ENCODE measurements at places on chromosomes 4 and X. TPM values are rescaled to one million over a fixed set of nuclear protein-coding genes. Genes with fewer than 3 reads are reported as not detected.

The CT45A1 gene
- not detected for total RNA-seq

The FAM9C gene
- not detected for total RNA-seq

DNA sequence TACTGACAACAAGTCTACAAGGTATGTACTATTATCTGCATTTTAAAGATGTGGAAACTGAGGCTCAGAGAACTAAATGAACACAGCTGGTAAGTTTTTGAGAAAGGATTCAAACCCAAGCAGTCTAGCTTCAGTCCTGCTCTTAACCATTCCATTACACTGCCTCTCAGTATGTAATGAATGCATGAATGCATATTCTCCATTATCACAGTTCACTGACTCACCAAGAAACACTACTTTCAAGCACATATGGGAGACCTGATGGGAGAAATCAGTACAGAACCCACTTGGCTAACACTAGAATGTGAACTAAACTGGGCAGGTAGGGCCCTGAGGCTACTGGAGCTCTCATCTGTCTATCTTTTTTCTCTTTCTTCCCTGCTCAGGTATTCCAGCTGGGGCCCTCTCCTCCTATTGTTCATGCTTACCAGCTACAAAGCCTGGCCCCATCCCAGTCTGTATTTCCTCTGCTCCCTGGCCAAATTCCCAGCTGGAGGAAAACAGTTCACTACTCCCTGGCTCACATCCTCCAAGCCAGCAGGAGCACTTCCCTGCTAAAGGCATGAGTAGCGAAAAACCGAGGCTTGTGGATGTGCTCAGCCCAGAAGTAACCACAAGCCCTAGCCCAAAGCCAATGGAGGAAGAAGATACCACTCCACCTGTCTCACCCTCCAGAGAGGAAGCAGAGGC lies 178.2 kb upstream of the ARHGEF9 start:
- no peak for DNase-seq

DNA sequence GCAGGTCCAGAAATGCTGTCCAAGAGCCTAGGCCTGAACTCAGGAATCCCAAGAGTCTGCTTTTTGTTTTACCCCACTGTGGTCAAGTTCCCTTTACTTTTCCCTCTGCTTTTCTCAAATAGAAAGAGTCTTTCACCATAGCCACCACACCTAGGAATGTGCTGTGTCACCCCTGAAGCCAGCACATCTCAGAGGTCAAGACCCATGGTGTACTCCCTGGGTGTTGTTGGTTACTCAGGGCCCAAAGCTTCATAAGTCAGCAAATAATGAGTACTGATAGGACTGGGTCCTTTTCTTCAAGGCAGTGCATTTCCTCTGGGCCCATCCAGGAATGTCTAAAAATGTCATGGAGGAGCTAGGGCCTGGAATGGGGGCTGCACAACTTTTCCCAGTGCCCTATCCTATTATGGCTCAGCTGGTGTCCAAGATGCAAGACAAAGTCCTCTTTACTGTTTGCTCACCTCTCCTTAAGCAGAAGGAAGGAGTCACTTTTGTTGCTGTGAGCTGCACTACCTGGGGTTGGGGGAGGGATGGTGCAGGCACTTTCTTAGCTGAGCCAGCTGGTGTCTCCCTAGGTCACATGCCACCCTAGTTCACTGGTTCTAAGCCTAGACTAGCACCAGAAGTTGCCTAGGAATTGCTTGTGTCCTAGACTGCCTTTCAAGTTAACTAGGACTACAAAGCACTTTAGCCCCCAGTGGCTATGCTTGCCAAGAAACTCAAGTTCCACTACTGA lies 62.4 kb upstream of the RXFP1 start:
- DNase-seq: no peak

GRCh38 chr4:100799761-100800539 lies 282.1 kb upstream of the EMCN start:
- no peak for DNase-seq

The TLR2 gene
- not detected for total RNA-seq

The TMSB15A gene
- total RNA-seq: not detected

The FGFBP2 gene
- not detected for total RNA-seq

GRCh38 chr4:119559044-119559647 lies 69.5 kb downstream of the PDE5A start:
- DNase-seq: peak; percentile 41

DNA sequence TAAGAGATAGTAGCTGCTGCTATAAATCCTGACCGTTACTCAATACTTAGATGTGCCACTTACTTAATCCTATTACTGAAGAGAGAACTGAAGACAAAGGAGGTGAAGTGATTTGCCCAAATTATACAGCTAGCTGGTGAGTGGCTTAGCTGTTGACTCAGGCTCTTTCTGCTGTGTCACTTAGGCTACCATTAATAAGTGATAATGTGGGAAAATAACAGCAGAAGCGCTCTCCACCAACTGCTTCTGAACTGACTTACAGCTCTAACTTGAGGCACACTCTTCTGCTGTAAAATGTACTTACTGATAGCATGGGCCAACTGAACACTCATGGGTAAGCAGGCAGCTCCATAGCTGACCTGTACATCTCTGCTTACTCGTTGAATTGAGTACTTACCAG lies 7.5 kb upstream of the KLHL5 start:
- no peak for DNase-seq

DNA sequence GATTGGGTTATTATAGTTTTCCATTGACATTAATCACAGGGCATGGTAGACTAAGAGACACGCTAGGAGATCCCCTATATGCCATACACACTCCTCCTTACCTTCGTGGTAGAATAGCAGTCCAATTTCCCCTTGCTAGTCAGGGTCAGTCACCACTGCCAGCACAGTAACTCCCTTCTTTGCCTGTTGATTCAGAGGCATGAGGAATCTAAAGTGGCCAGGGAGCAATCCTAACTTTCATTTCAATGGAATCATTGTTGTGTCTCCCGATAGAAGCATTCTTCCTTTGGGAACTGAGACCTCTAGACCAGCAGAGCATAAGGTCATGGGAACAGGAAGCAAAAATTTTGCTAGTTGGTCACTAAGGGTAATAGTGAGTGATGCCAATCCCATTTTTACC lies 51.1 kb downstream of the COL25A1 start:
- DNase-seq: no peak

DNA sequence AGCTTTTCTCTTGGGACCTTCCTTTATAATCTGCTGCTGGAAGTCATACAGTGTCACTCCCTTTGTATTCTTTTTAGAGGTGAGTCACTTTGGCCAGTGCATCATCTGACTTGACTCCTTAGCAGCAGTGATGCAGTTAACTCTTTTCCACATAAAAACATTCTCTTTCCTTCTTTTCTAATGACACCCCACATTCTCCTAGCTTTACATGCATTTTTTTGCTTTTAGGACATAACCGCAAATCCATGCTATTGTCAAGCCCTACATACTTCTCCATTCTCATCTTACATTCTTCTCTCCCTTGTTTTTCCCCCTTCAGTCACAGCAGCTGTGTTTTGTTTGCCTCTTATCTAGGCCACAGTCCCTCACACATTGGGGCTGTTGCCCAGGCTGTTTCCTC lies 55.1 kb downstream of the ZNF330 start:
- no peak for DNase-seq

GRCh38 chrX:34053931-34054330 lies 78.2 kb downstream of the FAM47A start:
- DNase-seq: no peak

Measured in OCI-LY7 (cell line).